ENCODE measurements at places on chromosomes 4 and X.

DNA sequence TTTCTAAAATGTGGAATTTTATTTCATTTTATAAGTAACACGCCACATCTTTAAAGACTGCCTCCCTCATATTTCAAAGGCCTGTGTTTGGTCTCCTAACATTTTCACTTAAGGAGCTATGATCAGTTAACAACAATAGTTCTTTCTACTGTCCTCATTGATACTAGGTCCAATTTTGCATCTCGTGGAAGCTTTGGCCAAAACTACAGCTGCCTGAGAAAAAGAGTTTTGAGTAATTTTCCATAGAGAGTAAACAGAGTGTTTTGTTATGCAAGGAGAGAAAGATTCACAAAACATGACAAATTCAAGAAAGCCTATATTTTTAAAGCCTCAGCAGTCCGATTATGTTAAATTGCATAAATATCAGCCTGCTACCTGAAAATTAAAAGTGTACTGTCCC, 11.4 kb upstream of the PCDH18 start:
- H3K27me3 ChIP-seq: no peaks in the 10 kb centered on the region
- H3K27ac ChIP-seq: peak overlapping the region; percentile 96
- H3K4me1 ChIP-seq: peaks cover 8% of the 10 kb centered on the region
- H3K36me3 ChIP-seq: no peaks in the 10 kb centered on the region
- H3K4me3 ChIP-seq: no peak overlapping the region
- no peak for DNase-seq

DNA sequence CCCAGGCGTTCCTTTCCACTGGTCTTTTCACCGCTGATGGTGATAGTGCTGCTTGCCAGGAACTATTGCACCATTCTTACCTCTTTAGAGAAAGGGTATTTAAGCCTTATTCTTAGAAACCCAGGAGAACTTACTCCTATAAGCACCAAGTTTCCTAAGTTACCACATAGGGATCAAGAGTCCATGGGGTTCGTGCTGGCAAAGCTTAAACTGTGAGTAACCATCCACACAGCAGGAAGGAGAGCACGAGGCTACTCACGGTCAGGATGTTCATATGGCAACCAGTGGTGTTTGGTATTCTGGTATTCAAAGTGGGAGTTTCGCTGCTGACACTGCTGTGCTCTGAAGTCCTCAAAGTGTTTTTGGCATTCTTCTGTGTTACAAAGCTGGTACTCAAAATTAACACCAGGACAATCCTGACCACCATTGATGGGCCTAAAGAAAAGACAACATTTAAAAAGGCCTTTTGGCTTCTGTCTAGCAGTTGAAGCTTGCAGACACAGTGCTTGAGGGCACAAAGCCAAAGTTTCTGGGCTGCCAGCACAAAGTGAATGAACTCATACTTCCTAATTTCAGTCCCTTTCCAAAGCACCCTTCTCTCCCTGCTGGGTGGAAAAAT, 256.9 kb downstream of the ADAMTS3 start:
- H3K4me1 ChIP-seq: no peaks in the 10 kb centered on the region
- H3K27ac ChIP-seq: peak overlapping the region; percentile 62
- DNase-seq: peak; percentile 75
- H3K4me3 ChIP-seq: no peak overlapping the region

DNA sequence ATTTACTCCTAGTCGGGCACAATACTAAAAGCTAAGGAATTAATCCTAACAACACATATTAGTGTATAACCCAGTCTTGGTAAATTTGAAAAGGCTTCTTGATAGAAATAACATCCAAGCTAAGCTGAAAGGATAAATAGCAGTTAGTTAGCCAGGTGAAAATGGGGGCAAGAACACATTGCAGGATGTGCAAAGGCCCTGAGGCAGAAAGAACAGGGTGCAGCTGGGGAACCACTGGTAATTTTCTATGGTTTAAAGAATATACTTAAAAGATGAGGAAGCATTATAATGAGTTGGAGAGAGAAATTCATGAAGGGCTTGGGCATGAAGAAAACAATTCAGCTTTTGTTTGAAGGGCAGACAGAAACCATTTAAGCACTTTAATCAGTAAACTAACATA, 689.0 kb downstream of the ADGRL3 start:
- no peak overlapping the region for H3K4me3 ChIP-seq
- DNase-seq: no peak
- no peaks in the 10 kb centered on the region for H3K4me1 ChIP-seq
- H3K27me3 ChIP-seq: no peaks in the 10 kb centered on the region
- H3K36me3 ChIP-seq: no peaks in the 10 kb centered on the region

- peak overlapping the region; percentile 56 for H3K4me3 ChIP-seq
- no peaks in the 10 kb centered on the region for H3K36me3 ChIP-seq
- DNase-seq: peak; percentile 63
- no peak overlapping the region for H3K27ac ChIP-seq
- H3K27me3 ChIP-seq: peaks cover 29% of the 10 kb centered on the region
- H3K4me1 ChIP-seq: no peaks in the 10 kb centered on the region
Measured at GRCh38 chrX:68832101-68832416, 3.2 kb downstream of the EFNB1 start.

GRCh38 chrX:12013211-12013618, 125.1 kb upstream of the FRMPD4 start:
- H3K4me1 ChIP-seq: no peaks in the 10 kb centered on the region
- H3K27ac ChIP-seq: no peak overlapping the region
- no peaks in the 10 kb centered on the region for H3K27me3 ChIP-seq

DNA sequence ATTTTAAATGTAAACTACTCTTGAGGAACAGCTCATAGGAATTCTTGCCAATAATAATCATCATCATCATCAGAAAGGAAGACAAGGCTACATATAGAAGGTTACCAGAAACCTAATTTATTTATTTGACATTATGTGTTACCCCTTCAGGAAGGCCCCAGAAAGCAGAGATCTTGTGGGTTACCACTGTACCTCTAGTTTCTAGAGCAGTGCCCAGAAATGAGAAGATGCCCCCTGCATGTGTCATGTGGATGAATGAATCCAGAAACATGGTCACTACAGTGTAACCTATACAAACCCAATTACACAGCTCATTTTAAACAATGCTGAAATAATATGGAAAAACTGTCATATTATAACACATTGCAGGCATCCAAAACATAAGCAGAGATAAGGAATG, 70.4 kb downstream of the ARAP2 start:
- H3K36me3 ChIP-seq: no peaks in the 10 kb centered on the region
- H3K27me3 ChIP-seq: no peaks in the 10 kb centered on the region
- no peaks in the 10 kb centered on the region for H3K4me1 ChIP-seq
- DNase-seq: no peak
- no peak overlapping the region for H3K27ac ChIP-seq

GRCh38 chr4:15489551-15489950, 19.9 kb downstream of the CC2D2A start:
- no peaks in the 10 kb centered on the region for H3K36me3 ChIP-seq
- no peaks in the 10 kb centered on the region for H3K4me1 ChIP-seq
- H3K27me3 ChIP-seq: no peaks in the 10 kb centered on the region
- DNase-seq: no peak

GRCh38 chr4:46425775-46426400, 36.0 kb upstream of the GABRA2 start:
- H3K4me3 ChIP-seq: no peak overlapping the region
- DNase-seq: no peak
- no peak overlapping the region for H3K27ac ChIP-seq
- no peaks in the 10 kb centered on the region for H3K27me3 ChIP-seq

- no peak overlapping the region for H3K4me3 ChIP-seq
- DNase-seq: no peak
- H3K27me3 ChIP-seq: no peaks in the 10 kb centered on the region
- no peaks in the 10 kb centered on the region for H3K36me3 ChIP-seq
Measured at GRCh38 chr4:172104539-172104938, 291.3 kb downstream of the GALNTL6 start.

DNA sequence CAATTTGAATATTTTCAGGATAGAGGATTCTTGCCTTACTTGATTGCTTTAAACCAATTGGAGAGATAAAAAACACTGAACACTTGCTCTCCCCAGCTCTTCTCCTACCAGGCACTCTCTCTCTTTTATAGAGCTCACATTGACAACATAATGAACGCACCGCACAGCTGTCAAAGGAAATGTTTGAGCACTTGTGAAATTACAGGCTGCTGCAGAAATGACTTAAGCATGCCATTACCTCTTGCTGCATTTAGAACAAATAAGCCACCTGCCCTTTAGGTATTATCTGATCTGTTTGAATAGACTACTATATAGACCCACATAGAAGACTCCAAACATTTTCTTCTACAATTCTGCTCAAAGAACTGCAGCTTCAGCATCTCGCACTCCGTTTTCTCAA, 227.7 kb downstream of the C4orf33 start:
- H3K4me3 ChIP-seq: no peak overlapping the region
- H3K4me1 ChIP-seq: no peaks in the 10 kb centered on the region
- H3K27me3 ChIP-seq: no peaks in the 10 kb centered on the region
- no peak for DNase-seq

- H3K27ac ChIP-seq: no peak overlapping the region
- H3K36me3 ChIP-seq: no peaks in the 10 kb centered on the region
- no peak for DNase-seq
Measured at GRCh38 chrX:112696481-112696880, 16.7 kb upstream of the LHFPL1 start.

- no peaks in the 10 kb centered on the region for H3K27me3 ChIP-seq
- no peak overlapping the region for H3K4me3 ChIP-seq
- no peaks in the 10 kb centered on the region for H3K4me1 ChIP-seq
- no peak overlapping the region for H3K27ac ChIP-seq
Measured at GRCh38 chr4:38995660-38996005, 36.6 kb downstream of the TMEM156 start.

DNA sequence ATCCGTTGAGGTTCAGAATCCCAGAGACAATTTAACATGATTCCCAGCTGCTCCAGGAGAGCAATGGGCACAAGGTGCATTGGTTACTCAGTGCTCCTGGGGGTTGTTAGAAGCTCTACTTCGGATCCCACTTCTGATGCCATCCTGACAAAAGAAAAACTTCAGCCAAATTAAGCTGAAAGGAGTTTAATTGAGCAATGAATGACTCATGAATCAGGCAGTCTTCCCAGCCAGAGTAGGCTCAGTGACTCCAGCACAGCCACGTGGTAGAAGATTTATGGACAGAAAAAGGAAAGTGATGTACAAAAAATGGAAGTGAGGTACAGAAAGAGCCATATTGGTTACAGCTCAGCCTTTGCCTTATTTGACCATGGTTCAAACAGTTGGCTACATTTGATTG, 95.7 kb downstream of the PWWP3B start:
- no peaks in the 10 kb centered on the region for H3K36me3 ChIP-seq
- H3K27me3 ChIP-seq: no peaks in the 10 kb centered on the region
- H3K27ac ChIP-seq: no peak overlapping the region
- no peak for DNase-seq

- H3K4me1 ChIP-seq: no peaks in the 10 kb centered on the region
Measured at GRCh38 chrX:43003204-43003565, 225.2 kb upstream of the PPP1R2C start.

GRCh38 chrX:106875151-106875550, 28.0 kb downstream of the RIPPLY1 start:
- H3K36me3 ChIP-seq: no peaks in the 10 kb centered on the region
- H3K27me3 ChIP-seq: no peaks in the 10 kb centered on the region
- H3K27ac ChIP-seq: no peak overlapping the region
- no peak overlapping the region for H3K4me3 ChIP-seq
- no peaks in the 10 kb centered on the region for H3K4me1 ChIP-seq

DNA sequence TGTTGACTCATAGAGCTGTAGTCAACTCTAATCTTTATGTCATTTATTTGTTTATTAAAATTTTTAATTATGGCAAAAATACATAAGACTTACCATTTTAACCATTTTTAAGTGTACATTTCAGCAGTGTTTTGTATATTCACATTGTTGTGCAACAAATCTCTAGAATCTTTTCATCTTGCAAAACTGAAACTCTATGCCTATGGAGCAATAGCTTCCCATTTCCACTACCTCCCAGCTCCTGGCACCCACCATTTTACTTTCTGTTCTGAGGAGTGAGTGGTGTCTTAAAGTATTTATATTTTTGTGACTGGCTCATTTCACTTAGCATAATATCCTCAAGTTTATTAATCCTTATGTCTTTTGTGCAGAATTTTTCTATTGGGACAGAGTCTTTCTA, 181.0 kb downstream of the GPAT3 start:
- no peaks in the 10 kb centered on the region for H3K36me3 ChIP-seq
- no peak overlapping the region for H3K27ac ChIP-seq
- DNase-seq: no peak
- no peaks in the 10 kb centered on the region for H3K27me3 ChIP-seq
- H3K4me3 ChIP-seq: no peak overlapping the region
- no peaks in the 10 kb centered on the region for H3K4me1 ChIP-seq

- DNase-seq: no peak
- H3K27me3 ChIP-seq: no peaks in the 10 kb centered on the region
- H3K4me3 ChIP-seq: no peak overlapping the region
- H3K4me1 ChIP-seq: no peaks in the 10 kb centered on the region
Measured at GRCh38 chr4:7213807-7214206, 21.5 kb downstream of the SORCS2 start.

DNA sequence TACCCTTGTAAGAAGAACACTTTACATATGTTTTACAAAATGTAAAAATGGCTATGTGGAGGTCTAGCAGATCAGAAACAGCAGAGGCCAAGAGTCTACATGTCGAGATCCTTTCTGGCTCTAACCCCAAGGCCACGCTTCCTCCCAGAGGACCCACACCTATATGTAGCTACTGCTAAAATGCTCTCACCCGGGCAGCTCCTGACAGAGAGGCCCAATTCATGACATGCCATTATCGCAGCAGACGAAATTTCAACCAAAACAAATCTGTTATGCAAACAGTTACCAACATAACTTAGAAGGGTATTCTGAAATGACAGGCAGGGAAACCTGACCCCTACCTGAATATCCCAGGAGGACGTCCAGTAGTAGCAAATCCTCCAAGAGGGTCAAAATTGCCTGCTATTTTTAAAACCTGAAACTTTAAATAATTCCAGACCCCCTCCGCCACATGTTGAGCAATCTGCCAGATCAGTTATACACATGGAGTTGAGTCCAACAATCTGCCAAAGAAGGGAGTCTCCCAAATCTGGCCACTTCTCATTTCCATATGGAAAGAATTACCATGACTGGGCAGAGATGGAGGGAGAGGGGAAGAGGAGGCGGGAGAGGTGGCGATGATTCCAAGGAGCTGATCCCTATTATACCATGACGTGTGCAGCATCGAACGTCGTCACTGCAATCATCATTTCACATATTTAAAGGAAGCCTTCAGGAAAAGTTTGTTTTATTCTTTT, 192.9 kb upstream of the TBL1X start:
- no peak overlapping the region for H3K4me3 ChIP-seq
- H3K27ac ChIP-seq: no peak overlapping the region
- H3K36me3 ChIP-seq: no peaks in the 10 kb centered on the region
- H3K4me1 ChIP-seq: no peaks in the 10 kb centered on the region

- H3K4me3 ChIP-seq: no peak overlapping the region
- no peak overlapping the region for H3K27ac ChIP-seq
- no peak for DNase-seq
- no peaks in the 10 kb centered on the region for H3K4me1 ChIP-seq
- no peaks in the 10 kb centered on the region for H3K36me3 ChIP-seq
Measured at GRCh38 chr4:108068442-108068841, 78.8 kb downstream of the HADH start.

DNA sequence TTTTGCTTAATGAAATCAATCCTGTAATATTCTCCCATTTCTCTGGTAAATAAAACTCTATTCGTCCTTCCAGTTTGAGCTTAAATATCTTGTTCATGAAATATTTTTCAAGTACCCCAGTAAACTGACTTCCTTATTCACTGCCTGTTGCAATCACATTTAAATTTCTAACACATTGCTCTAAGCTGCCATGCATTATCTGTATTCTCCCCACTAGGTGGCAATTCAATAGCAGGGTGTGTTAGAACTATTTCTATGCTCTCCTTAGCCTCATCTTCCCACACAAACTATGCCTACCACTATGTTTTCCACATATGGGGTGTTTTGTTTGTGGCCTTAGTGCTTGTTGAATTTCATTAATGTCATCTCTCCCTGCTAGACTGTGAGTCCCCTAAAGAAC, 377.1 kb upstream of the HS3ST1 start:
- no peaks in the 10 kb centered on the region for H3K36me3 ChIP-seq
- DNase-seq: no peak
- peaks cover 6% of the 10 kb centered on the region for H3K4me1 ChIP-seq
